Caki2 (cell line): ENCODE measurements at places on chromosomes 1 and 21. TPM values are rescaled to one million over a fixed set of nuclear protein-coding genes. Genes with fewer than 3 reads are reported as not detected.

DNA sequence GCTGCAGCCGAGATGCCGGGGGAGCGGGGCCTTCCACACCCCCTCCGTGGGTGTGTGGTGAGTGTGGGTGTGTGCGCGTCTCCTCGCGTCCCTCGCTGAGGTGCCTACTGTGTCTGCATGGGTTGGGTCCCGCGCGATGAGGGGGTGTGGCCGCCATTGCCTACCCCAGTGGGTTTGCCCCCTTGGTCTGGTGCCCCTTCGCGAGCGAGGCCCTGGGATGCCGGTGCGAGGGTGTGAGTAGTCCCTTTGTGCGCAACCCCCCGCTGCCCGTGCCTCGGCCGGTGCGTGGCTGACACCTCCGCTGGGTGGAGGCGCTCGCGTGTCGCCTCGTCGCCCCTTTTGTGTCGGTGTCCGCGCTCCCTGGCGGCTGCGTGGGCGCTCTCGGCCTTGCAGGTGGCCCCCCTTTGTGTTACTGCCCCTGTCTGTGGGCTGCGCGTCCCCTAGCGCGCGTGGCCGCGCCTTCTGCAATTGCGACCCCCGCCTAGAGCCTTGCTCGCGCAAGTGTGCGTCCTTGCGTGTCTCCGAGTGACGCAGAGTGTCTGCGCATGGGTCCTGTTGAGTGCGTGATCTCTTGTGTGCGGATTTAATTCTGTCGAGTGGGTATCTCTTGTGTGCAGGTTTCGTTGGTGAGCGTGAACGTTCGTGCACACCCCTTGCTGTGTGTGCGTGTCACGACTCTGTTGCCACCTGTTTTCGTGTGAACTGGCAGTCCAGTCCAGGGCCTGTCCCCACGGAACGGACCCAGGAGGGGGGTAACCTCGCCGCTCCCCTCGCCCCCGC, 553 bp downstream of the TTC3 start:
- DNase-seq: peak; percentile 36

- no peak for DNase-seq
These were observed 30.9 kb downstream of the PDE9A start for GRCh38 chr21:42684109-42684916.

SZT2 gene
- 6.1 and 13.3 TPM in 2 replicates for total RNA-seq

OR6Y1 gene
- not detected in 2 replicates for total RNA-seq

- no peak for DNase-seq
These were observed 2.6 kb downstream of the CD5L start for GRCh38 chr1:157838966-157839365.

GRCh38 chr1:242731446-242731845, 206.9 kb upstream of the PLD5 start:
- no peak for DNase-seq

GRCh38 chr1:231493421-231494185, 34.9 kb upstream of the TSNAX start:
- DNase-seq: no peak

FMOD gene
- not detected in 2 replicates for total RNA-seq

GRCh38 chr1:145947551-145947950, 10.3 kb downstream of the LIX1L start:
- no peak for DNase-seq

DNA sequence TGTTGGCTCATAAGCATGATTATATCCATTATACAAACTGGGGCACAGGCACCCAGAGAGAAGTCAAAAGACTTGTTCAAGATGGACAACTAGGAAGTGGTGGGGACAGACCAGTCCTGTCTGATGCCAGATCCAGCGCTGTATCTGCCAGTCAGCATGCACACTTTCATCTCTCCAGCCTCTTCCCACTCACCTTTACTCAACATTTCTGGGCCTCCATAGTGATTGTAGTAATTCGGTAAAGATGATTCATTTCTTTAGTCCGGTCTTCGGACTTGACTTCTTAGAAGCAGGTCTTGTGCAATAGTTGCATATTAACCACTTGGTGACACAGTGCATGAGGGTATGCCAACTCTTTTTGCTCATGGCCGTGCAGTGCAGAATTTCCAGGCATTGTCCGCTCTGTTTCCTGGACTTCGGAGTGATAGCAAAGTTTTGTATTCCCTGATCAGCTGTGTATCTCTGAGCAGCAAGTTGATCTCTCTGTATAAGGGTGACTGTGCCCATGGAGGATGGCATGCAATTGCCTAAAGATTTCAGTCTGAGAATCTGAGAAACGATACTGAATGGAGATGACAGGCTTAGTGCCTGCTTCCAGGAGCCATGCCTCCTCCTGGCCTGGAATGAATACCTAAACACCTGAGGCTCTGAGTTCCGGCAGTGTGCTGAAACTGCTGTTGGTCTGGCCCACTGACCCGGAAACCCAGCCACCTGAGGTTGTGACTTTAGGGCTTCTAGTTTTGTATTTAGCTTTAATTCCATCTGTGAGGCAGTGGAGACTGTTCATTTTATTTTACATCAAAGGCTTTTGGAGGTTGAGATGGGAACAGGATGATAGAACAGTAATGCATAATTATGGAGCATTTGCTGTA, 39.0 kb downstream of the GALNT2 start:
- peak; percentile 85 for DNase-seq

- DNase-seq: no peak
These were observed 26.6 kb downstream of the ZBTB8OS start for GRCh38 chr1:32623775-32624174.

PPIAL4G gene
- not detected in 2 replicates for total RNA-seq

CD2 gene
- total RNA-seq: not detected in 2 replicates

DYRK3 gene
- 5.1 and 9.2 TPM in 2 replicates for total RNA-seq

LCE1B gene
- not detected in 2 replicates for total RNA-seq

OR2AK2 gene
- total RNA-seq: not detected in 2 replicates

PTPN7 gene
- total RNA-seq: not detected in 2 replicates

- DNase-seq: no peak
These were observed 90.0 kb downstream of the GLUL start for GRCh38 chr1:182301467-182302198.

KCNA3 gene
- not detected in 2 replicates for total RNA-seq

GRCh38 chr1:233114159-233114558, 163.7 kb downstream of the NTPCR start:
- DNase-seq: peak; percentile 45

GRCh38 chr1:228154670-228155571, 5.2 kb downstream of the GJC2 start:
- DNase-seq: no peak

DIO1 gene
- total RNA-seq: 0.27 and 18.9 TPM in 2 replicates

DNA sequence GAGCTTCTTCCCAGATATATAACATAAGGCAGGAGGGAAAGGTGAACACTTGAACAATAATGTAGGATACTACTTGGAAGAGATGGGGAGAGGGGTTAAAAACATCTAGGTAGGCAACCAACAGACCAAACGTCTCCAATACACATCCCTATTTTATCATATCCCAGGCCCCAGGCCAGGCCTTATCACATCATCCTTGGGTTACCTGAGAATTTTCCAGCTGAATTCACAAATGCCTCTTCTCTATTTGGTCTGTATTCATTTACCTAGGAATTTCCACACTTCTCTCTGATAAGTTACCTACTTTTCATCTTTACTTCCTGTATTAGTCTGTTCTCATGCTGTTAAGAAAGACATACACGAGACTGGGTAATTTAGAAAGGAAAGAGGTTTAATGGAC, 141.9 kb upstream of the C1orf21 start:
- no peak for DNase-seq

GRCh38 chr21:31988492-31989290, 115.9 kb downstream of the HUNK start:
- no peak for DNase-seq

DNA sequence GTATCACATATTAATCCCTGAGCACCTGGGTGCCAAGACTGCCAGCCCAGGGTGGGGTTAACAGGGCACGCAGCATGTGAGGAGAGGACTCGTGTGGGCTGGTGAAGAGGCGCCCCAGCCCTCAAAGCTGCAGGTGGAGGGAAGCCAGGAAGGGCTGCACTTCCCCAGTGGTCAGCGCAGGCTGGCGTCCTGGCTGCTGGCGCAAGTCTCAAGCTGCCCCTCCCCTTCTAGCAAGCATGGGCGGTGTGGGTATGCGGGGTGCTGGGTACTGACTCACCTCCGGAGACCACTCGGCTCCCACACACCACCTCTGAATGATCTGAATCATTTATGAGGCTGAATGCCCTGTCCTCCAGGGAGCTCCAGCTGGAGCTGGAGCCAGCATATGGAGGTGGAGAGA, 44.0 kb downstream of the EIF2D start:
- no peak for DNase-seq

GRCh38 chr1:25802915-25803314, 2.9 kb downstream of the SELENON start:
- DNase-seq: no peak

S100A1 gene
- not detected in 2 replicates for total RNA-seq

LIPI gene
- not detected in 2 replicates for total RNA-seq

NPR1 gene
- total RNA-seq: 0.41 TPM in 1 of 2 replicates, not detected in the other

GRCh38 chr1:84370831-84371394, 27.4 kb upstream of the DNASE2B start:
- DNase-seq: no peak
